ENCODE measurements at places on chromosomes 12 and 14.

DNA sequence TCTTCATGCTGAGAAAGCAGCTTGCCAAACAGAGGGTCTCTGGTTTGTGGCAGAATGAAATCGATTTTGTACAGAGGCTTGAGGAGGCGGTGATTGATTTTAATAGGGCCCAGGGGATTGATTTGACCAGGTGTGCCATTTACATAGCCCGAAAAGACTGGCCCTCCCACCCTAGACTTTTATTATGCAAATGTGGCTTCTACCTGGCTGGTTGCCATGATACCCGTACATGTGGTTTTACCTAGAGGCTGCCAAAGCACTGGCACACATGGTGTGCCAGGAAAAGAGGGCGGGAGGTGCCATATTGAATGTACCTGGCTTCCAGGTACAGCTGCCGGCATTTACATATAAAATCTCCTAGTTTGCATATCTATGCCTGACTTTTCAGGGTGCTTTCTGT lies 18.0 kb upstream of the GUCY2C start:
- no peak for DNase-seq

DNA sequence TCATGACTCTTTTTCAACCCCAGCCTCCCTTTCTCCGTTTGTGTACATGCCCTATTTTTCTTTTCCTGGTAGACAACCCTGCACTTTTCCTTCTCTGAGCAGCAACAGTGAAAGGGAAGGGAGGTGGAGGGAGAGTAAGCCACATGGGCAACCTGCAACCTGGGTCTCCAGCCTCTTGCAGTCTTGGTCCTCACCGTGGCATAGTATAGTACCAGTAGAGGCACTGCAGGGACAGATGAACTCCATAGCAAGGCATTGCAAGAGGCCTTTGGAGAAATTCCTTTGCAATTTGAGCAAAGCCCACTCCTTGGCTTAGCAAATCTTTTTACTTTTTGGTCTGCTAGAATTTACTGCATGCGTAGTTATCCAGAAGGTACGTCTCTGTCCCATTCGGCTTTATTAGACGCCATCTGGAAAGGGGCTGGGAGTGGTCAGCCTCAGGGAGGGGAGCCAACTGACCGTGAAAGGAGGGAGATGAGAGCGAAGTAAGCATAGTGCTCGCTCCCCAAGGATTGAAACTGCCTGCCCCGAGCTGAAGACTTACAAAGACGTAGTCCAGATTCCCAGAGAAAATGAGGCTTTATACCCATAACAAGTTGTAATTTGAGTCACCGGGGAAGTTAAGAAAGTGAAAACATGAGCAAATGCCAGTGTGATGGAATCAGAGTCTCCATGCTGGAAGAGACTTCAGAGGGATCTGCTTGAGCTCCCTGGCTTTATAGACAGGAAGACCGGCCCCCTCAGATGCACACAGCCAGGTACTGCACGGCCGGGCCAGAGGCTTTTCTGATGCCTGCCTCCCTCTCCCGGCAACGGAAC lies 332.0 kb downstream of the CACNA1C start:
- no peak for DNase-seq

GRCh38 chr14:97164021-97164420 lies 366.8 kb downstream of the VRK1 start:
- no peak for DNase-seq

DNA sequence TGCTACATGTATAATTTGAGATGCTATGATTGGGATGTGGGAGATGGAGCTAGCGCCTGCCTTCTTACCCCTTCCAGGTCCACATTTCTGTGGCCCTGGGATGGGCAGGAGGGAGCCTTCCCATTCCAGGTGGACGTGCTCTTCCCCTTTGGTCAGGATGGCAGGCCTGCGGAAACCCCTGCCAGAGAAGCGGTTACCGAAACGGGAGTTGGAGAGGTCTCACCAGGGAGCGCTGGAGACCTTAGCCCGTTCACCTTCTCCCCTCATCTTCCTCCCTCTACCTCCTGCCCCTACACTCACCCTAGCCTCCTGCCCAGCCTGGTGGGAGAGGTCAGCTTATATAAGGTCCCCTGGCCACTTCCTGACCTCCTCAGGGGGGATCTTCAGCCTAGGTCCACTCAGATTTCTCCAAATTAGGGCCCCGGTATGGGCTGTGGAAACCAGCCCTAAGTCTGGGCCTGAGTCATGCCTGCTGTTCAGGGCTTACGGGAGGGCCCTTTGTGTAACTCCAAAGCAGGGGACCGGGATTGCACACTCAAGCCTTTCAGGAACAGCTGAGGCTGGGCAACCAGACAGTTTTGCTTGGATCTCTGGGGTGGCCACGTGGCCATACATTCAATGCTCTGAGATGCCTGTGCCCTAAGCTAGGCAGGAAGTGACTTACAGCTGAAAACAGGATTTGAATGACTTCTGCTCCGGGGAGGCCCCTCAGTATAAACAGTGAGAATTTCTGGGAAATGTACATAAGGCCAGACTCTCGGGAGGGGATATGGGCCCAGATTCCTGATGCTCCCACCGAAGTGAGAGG lies 10.2 kb upstream of the MEG3 start:
- no peak for DNase-seq

GRCh38 chr12:96047229-96048211 lies 12.1 kb upstream of the LTA4H start:
- peak; percentile 67 for DNase-seq

GRCh38 chr12:19922717-19923116 lies 445.6 kb upstream of the PDE3A start:
- DNase-seq, result no peak

DNA sequence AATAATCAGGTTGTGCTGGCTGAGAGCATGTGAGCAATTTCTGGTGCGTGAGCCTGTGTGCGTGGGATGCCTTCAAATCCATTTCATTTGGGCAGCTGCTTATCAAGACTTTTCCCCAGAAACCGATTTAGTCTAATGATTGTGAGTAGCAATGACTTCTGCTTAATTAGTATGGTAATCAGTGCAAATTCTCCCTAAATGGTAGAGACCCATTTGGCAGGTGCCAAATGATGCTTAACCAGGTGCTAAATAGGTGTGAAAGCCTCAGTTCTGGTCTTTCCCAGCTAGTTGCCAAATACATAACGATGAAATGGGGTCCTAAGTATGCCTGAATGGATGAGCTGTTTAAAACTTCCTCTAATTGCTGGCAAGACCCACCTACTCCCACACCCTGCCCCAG lies 248.4 kb upstream of the CCDC196 start:
- no peak for DNase-seq
